ENCODE measurements at places on chromosomes 1 and 21.
A peak's percentile ranks its signal among the peaks of the same experiment; 100 is the strongest.

DNA sequence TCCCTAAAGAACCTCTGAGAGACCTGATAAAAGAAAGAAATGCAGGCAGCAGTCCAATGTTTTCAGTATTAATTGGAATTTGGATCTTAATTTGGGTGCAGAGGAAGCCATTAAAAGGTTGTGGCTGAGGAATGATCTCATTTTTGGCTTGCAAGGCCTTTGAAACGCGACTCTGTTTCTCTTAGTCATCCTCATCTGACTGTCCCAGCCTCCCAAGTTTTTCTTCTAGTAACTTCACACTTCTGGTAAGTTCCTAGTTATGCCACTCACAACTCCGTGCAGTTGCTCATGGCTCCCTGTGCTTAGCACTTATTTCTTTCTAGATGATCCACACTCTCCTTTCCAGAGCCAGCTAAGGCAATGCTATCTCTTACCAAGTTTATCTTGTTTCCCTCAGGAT, 147.4 kb upstream of the USP24 start:
- peak; percentile 10 for DNase-seq

- DNase-seq, result no peak
Measured at GRCh38 chr1:234611225-234611846, 1.4 kb upstream of the IRF2BP2 start.

DNA sequence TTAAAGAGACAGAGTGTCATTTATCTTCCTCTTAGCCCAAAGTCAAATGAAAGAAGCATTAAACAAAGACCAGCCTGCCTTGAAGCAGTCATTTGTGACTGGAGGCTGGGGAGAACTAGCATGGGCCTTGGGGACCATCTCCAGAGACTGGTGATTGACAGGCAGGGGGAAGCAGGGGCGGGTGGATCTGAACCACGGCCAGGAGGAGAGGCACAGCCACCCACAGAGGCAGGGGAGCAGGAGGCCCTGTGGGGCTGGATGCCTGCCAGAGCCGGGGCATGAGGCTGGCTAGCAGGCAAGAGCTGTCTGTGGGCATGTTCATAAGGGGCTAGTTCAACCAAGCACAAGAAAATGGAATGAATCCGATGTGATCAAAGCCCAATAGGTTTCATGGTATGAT, 73.9 kb downstream of the PLXNA2 start:
- no peak for DNase-seq

DNA sequence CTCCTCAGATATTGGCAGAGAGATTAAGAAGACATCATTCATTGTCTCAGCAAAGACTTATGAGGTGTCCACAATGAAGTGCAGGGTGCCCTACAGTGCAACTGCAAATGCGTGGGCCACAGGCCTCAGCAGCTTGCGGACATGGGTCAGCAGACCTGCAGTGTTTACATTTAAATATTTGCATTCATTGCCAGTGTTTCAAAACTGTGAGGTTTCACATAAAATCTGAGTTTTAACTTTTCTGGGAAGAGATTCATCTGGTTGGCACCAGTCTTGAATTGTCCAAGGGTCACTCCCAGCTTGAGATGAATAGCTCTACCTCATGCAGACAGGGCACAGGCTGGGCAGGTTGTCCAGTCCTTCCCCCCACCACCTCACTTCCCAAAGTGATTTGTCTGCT, 286.8 kb upstream of the DUSP10 start:
- no peak for DNase-seq

DNA sequence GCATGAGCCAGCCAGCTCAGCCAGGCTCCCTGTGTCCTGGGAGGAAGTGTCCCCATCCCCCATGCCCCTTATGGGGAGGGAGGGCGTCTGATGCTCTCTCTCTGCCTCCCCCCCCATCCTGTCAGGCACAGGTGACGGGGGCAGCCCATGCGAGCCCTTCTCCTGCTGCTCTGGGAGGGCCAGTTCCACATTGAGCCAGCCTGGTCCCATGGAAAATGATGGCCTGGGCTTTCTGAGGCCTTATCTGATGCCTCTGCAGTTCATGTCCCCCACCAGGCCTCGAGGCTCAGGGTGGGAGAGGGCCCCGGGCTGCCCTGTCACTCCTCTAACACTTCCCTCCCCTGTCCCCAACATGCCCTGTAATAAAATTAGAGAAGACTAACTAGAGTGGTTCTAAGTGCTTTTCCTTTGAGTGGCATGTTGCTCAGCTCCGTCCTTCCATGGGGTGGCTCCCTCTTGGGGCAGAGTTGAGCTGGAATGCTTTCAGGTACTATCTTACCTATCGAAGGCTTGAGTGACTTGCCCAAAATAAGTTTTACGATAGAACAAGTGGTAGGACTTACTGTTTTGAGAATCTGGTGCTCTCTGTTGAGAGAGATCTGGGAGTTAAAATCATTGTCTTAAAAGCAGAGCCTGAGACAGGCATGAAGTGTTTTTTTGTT, 1.8 kb upstream of the MTFR1L start:
- no peak for DNase-seq

DNA sequence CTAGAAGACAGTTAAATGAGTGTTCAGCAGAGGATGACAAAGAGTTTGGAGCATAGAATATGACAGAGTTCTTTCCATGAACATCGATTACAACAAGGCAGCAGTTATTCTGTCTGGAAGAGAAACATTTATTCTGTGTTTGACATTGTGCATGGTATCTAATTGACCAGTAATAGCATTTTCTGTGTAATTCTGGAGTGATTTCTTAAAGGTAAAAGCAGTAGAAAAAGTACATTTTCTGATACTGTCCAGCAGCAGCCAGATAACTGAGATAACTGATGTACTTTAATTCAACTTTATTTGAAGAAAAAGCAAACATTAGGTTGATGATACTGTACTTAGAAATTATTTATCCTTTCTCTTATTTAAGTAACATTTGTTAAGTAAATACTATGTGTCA, 497.1 kb downstream of the AGBL4 start:
- DNase-seq, result no peak

DNA sequence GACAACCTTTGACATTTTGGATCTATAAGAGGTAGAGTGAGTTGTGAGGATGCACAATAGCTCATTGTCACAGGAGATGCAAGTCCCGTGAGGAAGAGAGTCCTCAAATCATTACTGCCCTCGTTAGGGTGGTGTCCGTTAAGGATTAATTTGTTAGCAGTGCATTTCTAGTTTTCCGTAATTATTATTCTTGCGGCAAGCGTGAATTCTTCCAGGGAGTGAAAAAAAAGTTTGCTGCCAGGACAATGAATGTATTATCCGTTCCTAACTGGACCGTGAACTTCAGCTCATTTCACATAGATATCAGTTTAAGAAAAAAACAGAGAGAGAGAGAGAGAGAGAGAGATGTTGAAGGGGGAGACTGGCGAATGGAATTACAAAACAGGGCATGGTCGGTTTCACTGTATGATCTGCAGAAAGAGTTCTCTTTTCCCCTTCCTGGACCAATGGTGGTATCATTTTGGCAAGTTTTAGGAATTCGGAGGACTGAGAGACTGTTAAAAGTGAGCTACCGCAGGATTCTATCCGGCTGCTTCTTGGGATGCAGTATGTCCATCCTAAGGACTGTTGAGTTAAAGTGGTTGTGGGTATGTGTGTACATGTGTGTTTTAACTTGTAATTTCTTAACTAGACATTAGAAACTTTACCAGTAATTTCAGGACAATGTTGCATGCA, 216.0 kb upstream of the NFIA start:
- DNase-seq, result no peak

GRCh38 chr1:47984175-47984789, 12.9 kb downstream of the TRABD2B start:
- no peak for DNase-seq

GRCh38 chr1:231420959-231421545, 1.0 kb downstream of the EGLN1 start:
- no peak for DNase-seq

- no peak for DNase-seq
Measured at GRCh38 chr1:228939001-228939691, 203.9 kb downstream of the RHOU start.

DNA sequence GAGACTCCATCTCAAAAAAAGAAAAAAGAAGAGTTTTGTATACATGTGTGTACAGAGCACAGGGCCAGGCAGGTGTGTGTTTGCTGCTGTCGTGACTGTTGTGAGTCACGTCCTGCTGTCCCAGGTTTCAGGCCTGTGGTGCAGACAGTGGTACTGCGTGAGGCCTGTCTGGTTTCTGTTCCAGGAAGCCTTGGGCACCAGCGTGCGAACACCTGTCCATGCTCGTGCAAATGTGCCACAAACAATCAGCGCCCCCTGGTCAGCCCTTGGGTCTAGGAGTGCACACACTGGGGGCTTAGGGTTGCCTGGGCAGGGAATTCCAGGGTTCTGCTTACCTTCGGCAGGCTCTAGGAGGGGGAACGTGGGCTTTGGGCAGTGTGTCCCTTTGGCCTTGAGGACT, 16.9 kb downstream of the GPR157 start:
- DNase-seq, result no peak

GRCh38 chr1:181662606-181663005, 179.3 kb downstream of the CACNA1E start:
- DNase-seq, result no peak

GRCh38 chr1:210940081-210940617, 193.8 kb downstream of the KCNH1 start:
- no peak for DNase-seq

- DNase-seq, result no peak
Measured at GRCh38 chr1:6440198-6441126, 15.9 kb downstream of the ESPN start.

- no peak for DNase-seq
Measured at GRCh38 chr1:213054733-213055591, 3.9 kb downstream of the RPS6KC1 start.

DNA sequence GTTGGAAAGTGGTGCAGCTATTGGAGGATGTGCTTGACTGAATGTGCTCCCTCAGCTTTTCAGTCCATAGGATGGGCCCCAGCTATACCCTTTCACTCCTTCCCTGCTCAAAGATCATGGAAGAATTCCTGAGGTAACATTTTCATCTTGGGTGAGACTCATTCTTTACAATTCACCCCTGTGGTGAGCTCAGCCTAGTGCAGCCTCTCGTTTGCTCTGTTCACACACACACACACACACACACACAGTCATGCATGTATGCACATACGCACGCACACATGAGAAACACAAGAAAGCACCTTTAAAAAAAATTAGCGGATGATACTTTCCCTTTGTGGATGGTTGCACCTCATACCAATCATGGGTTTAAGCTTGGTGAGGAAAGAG, 25.8 kb downstream of the CCN1 start:
- no peak for DNase-seq

DNA sequence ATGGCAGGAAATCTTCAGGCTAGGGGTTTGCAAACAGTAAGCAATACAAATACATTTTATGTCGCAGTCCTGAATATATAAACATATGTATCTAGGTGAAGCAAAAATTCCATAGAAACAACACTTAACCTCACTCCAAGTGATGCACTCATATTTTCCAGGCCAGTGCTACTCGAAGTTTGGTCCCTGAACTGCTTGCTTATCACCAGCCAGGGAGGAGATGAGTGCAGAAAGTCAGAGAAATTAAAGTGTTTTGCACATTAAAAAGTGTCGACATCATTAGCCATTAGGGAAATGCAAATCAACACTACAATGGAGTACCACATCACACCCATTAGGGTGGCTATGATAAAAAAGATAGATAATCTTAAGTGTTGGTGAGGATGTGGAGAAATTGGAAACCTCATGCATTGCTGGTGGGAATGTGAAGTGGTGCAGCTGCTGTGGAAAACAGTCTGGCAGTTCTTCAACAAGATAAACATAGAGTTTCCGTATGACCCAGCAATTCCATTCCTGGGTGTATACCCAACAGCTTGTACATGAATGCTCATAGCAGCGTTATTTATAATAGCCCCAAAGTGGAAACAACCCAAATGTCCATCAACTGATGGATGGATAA, 70.5 kb upstream of the CSF1 start:
- DNase-seq, result no peak

DNA sequence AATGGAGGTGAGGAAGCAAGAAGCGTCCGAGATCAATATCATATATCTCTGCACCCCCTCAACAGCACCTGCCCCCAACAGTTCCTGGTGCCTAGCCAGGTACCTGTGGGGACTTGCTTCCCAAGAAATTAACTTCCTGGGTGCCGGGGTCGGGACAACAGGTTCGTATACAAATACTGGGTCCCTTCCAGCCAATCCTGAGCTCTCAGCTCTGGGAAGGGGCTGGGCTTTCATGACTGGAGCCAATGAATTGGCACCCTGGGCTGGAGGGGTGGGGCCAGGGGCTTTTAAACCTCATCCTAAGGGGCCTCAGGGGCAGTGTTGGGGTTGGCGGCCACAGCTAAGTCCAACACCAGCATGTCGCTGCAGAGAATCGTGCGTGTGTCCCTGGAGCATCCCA, at the start of gene PADI3:
TSS of gene PADI3 (plus strand) at position 318 of the 400 bp plus-strand sequence. CDS start at position 358, 40 bp downstream.
- no peak for DNase-seq

DNA sequence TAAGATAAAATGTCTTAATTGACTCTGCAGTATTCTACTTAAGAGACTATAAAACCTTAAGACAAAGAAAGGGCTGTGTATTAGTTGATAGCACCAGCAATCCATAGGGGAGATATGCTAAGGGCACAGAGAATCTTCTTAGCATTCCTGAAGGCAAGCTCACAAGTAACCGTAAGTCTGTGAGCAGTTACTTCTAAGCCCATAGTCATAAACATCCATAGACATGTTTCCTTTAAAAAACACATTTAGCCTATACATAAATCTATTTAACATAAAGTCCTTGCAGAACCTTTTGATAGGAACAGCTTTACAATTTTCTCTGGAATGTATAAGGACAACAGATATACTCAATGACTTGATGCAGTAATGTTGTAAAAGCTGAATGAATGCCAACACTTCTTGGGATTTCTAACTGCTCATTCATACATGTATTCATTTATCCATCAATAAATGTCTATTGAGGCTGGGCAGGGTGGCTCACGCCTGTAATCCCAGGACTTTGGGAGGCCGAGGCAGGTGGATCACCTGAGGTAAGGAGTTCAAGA, 6.3 kb upstream of the ERRFI1 start:
- no peak for DNase-seq

DNA sequence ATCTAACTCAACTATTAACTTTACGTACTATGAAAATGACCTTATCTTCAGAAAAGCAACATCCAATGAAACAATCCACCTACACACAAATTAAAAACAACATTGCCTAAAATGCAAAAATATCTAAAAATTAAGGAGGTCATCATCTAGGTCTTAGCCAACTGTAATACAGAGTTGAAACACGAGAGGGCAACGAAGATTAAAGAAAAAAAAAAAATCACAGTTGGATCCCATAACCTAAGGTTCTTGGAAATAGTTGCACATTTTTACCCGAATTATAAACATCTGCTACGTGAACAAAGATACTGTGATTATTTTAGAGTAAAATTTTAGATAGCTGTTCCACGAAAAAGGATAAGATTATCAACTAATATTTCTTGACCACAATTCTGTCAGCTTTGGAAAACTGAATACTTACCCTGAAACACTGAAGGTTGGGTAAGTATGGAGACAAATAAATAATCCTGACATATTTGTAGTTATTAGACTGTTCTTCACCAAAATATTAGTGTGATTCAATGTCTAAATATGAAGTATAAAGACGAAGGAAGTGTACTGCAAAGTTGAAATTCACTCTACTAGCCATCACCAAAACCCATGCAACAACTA, 88.0 kb upstream of the AK4 start:
- no peak for DNase-seq

DNA sequence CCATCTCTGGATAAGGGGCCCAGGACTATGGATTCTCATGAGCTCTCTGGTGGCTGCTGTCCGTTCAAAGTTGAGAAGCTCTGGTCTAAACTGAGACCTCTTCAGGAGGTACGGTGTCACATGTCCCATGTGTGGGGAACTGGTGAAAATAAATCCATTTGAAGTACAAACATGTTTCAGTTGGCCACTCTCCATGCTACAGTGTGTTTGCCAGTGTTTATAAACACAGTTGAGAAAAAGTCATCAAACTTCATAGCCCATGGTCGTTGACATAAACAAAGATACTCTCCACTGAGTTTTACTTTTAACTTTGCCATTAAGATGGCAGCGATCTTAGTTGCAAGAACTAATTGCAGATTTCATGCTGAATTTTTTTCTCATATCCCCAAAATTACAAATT, 72.8 kb downstream of the PSMG1 start:
- no peak for DNase-seq

Measured in AG04450 (cell line).